ENCODE measurements at places on chromosomes 13 and 19.

GRCh38 chr13:24271601-24272451, 37.6 kb upstream of the C1QTNF9 start:
- peak; percentile 76 for DNase-seq

GRCh38 chr19:49896863-49897621, at the start of gene IL4I1:
Gene IL4I1 (minus strand): TSS chr19:49896887. CDS start chr19:49896160, 727 bp downstream.
- peak; percentile 82 for DNase-seq

- no peak for DNase-seq
Measured at GRCh38 chr13:49584771-49585182, 581 bp downstream of the RCBTB1 start.

DNA sequence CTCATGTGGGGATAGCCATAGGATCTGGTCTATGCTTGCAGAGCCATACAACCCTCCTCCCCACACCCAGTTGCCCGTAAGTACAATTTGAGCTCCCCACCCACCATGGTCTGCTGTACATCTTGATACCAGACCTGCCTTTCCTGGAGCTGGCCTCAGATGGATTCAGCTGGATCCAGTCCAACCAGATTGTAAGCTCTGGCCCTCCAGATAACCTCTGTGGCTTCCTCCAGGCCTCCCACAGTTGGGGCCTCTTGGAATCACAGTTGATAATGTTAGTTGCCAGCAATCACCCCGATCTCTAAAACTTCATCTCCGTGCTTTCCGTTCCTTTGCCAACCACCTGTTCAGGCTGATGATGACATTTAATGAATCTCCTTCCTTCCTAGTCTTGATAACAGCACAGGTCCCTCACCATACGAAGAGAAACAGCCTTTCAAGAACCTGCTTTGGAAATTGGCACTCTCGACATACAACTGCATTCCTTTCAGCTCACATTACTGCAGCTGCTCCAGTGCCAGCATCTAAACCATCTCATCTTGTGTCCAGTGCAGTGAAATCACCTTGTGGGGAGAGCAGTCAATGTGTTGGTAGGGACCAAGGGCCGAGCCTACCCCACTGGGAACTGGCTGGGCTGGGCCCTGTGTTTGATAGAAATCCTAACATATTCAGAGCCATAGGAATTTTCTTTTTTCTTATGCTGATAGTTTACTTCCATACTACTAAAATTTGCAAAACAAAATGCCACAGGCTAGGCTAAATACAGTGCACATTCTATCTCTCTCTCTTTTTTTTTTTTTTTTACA, 15.1 kb upstream of the FOXO1 start:
- DNase-seq, result no peak

DNA sequence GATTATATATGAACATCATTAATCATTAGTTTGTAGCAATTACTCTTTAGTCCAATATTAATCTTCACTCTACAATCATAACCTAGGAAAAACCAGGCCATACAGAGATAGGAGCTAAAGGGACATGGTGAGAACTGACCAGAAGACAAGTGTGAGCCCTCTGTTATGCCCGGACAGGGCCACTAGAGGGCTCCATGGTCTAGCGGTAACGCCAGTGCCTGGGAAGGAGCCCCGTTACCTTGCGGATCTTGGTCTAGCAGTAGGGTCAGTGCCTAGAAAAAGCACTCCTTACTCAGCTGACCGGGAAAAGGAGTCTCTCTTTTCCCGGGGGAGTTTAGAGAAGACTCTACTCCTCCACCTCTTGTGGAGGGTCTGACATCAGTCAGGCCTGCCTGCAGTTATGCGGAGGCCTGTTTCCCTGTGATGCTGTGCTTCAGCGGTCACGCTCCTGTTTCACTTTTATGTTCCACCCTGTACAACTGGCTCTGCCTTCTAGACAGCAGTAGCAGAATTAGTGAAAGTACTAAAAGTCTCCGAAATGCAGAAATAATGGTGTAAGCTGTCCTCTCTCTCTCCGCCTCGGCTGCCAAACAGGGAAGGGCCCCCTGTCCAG, 13.8 kb downstream of the OR7D4 start:
- peak; percentile 63 for DNase-seq

- DNase-seq, result no peak
Measured at GRCh38 chr13:79660361-79660760, 179.4 kb downstream of the NDFIP2 start.

DNA sequence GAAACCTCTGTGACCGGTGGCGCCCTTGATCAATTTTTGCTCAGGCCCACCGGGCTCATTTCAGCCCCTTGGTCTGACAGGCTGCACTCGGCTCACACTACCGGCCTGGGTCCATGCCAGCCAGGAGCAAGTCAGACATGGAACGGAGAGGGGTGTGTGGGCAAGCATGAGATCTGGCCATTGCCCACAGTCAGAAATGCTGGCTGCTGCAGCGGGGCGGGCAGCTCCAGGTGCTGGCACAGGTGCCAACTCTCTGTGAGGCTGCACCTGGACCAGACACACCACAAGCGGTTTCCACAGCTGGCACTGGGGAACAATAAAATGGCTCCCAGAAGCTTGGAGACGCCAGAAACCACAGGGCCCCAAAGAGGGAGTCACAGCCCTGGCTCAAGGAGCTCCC, 43.6 kb upstream of the LPAR6 start:
- DNase-seq, result no peak

Data from GM13976 (cell line).